ENCODE measurements at places on chromosomes 11 and 22.

- no peak for DNase-seq
These were observed 7.2 kb upstream of the FLRT1 start for GRCh38 chr11:64028398-64029115.

DNA sequence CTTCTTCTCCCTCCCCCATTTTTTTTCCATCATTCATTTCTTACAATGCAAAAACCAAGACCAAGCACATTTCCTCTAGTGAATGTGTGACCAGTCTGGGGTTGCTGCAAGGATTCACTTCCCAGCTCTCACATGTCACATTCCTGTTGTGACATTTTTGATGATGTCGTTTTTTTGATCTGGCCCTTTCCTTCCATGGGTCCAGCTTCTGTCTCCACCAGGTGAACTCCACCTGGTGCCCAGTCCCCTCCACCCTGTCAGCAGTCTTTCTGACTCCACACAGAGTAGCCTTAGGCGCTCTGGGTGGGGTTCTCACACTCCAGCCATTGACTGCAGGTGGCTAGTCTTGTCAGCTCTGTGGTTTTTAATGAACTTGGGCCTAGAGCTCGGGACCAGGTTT, 15.6 kb downstream of the PANX1 start:
- no peak for DNase-seq

GRCh38 chr11:72781063-72781312, 12.9 kb downstream of the STARD10 start:
- no peak for DNase-seq

DNA sequence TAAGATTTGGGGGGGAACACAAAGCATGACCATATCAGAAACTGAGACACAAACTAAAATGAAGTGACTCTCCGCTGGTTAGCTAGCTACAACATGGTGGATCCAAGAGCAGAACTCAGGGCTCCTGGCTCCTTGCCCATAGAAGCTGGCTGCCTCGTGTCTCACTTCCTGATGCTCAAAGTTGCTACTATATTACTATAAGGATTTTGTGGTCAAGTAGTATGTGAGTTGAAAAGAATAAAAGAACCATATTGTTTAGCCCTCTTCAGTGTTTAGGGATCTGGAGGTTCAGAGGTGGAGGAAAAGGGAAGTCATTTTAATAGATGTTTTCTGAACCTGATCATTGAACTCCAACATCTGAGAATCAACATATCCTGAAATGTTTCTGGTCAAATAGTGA, 16.9 kb upstream of the SIK2 start:
- no peak for DNase-seq

DNA sequence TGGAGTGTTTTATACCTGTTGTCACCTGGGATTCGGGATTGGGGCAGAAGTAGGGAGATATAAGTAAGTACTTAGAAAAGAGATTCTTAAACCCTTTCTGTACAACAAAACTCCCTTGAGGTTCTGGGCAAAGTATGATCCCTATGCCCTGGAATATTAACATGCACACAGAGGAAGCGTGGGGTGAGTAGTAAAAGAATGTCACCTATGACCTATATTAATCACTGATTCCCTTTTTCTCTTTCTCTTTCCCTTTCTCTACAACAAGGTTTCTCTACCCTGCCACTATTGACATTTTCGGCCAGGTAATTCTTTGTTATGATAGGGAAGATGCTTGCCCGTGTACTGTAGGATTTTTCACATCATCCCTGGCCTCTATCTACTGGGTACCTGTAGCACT, 209.7 kb upstream of the PLET1 start:
- DNase-seq = no peak

DNA sequence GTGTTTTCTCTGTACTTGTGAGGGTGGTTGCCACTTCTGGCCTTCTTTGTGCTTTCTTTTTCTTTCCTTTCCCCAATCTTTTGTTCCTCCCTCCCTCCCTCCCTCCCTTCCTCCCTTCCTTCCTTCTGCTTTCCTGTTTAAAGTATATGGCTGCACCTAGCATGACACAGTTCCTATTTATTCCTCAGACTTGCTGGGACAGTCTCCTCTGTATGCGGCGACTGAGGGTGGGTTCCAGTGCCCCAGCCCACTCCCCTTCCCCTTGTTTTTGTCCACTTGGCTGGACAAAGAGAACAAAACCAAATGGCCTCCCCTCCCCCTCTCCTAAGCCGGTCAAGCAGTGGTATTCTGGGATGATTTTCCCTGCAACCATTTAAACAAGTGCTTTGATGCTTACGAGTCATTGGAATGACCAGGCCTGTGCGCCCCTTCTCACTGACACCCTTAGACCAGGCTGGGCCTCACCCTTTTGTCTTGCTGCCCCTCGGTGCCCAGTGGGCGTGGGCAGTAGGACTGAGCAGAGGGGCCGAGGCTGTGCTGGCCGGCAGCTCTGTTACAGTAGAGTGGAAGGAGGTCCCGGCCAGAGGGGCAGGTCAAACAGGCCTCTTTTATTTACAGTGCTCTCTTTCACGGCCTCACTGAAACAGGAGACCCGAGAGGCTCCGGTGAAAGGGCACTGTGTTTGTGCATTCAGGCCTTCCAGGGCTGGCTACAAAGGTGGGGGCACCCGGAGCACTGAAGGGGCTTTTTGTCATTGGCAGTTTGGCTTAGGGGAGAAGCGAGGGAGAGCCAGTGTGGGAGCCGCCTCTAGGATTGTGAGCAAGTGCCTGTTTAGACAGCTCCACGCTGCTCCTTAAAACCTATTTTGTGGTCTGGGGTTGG, 32.2 kb downstream of the ZBTB16 start:
- DNase-seq = no peak

GRCh38 chr11:2549876-2550605, 105.2 kb downstream of the KCNQ1 start:
- DNase-seq = no peak

DNA sequence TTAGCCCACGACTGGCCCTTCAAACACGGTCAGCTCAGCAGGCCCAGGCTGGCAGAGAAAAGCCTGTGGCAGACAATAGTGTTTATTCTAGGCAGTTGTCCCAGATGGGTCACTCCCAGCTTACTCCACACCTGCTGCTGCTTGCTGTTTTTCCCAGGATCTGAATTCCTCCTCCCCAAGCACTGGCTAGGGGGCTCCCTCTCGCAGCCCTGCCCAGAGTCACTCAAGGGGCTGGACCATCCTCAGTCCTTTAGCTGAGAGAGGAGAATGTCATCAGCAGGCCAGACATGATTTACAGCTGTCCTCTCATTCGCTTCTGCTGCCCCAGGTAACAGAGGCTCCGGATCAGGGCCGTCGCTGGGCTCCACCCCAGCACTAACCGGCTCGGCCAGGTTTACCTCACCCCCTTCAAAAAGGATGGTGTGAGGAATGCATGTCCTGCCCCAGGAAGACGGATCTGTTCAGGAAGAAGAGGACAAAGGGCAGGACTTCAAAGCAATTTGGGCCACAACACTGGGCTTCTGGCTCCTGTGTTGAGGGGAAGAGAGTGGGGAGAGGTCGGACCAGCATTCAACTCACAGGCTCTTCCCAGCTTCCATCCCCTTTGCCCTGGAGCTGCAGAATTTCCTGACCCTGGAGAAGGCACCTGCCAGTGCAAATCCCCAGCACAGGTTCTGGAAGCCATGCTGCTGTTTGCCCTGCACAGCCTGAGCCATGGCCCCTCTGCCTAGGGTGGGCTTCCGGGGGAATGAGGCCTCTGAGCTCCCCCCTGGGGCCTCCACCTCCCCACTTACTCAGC, 59.7 kb upstream of the BARX2 start:
- DNase-seq = no peak

GRCh38 chr11:61049859-61050258, 52.4 kb upstream of the CD5 start:
- no peak for DNase-seq

DNA sequence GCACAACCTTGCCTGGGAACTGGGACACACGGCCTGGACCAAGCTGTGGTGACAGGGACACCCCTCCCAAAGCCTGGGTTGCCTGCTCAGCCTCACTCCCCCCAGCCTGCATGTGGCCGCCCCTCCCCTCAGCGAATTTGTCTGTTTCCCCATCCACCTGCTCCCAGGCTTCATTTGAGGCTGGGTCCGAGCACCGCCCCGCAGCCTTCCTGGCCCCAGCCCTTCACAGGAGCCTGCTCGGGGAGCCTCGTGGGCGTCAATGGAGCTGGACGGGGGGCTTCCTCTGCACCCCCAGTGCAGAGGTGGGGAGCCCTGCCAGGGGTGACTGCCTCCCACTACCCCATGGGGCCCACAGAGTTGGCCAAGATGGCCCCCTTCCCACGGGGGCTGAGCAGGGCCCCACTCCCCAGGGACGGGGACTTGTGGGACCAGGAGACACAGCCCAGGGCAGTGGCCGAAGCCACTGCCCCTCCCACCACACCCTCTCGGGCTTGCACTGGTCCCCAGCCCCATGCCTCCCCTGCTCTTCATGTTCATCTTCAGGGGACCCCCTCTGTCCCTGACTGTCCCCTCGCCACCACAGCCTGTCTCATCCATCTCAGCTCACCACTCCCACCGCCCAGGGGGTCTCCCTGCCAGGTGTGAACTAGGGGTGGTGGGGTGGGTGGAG, 91.7 kb downstream of the WNT7B start:
- DNase-seq = no peak

- DNase-seq = no peak
These were observed 114.1 kb upstream of the MTMR2 start for GRCh38 chr11:96038046-96038445.

- no peak for DNase-seq
These were observed 21.8 kb downstream of the DCUN1D5 start for GRCh38 chr11:103070142-103070541.

DNA sequence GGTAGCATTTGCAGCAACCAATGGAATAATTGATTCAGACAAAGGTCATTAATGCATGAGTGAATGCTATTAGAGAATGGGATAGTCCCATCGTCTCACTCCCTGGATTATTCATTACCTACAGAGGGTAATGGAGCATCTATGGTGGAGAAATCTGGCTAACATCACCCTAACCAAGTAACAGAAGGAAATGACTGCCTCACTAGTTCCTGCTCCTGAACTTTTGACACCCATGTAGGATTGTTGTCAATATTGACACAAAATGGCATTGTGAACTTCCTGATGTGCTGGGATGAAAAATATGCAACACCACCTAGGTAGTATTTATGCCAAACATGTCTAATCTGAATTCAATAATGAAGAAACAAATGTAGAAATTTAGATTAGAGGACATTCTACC, 44.0 kb upstream of the KIRREL3 start:
- DNase-seq = no peak

- no peak for DNase-seq
These were observed 59.5 kb downstream of the LIF start for GRCh38 chr22:30187094-30187493.

DNA sequence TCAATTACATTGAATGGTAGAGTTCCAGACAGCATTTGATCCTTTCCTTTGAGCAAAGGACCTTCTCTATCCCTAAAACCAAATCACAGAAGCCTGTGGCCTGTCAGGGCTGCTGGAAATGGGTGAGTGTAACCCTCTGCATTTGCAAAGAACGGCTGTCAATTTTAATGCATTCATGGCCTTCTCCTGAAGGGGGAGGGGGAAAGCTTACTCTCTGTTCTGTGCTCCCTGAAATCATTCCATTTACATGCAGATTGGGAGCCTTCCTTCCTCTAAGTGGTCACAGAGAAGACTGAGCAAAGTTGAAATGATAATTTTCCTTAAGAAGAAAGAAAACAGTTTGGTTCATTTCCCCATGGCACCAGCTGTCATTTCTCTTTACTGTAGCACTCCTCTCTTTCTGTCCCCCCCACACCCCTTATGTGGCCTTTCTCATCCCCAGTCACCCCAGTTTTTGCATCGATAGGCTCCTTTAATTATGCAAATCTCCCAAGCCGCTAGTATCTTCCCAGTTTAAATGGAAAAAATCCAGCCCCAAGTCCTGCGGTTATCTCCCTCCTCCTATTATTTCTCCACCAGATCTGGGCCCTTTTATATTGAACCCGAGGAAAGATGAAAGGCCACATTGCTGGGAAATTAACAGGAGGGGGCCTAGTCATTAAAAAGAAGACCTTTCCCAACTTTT, 109.4 kb upstream of the KIRREL3 start:
- DNase-seq = no peak

GRCh38 chr11:18706330-18707243, 8.0 kb downstream of the TMEM86A start:
- no peak for DNase-seq

DNA sequence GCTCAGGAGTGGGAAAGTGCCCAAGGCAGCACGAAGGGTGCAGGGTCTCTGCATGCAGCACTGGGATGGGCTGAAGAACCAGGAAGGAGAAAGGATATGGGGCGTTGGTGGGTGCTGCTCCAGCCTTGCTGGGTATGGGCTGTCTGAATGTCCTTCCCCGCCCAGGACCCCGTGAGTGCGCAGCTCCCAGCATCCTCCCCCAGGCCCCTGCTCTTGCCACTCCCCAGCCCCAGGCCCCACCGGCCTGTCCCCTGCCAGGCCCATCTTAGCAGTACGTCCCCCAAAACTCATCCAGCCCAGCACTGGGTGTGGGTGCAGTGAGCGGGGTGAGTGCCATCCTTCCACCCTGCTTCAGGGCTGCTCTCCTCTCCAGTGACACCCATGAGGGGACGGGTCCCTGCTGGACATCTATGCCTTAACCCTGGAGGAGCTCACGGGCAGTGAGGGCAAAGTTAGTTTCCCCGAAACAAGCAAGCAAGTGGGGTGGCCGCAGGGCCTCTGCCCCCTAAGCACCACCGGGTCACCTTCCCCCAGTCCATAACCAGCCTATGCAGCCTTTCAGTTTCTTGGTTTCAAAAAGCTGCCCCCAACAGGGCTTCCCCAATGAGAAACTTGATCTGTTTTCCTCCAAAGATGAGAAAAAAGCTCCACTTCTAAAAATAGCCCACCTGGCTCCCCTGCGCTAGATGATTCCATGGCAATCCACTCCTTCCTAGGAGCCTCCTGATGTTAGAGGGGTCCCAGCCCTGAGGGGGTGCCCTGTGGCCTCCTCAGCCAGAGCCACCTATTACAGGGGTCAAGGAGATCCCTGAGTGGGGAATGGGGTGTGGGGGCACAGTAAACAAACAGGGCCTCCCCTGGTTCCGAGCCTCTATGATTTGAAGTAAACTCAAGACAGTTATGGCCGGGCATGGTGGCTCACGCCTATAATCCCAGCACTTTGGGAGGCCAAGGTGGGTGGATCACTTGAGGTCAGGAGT, 103.8 kb downstream of the MORC2 start:
- DNase-seq = no peak

Data from putamen (tissue), 1 donor.